ENCODE measurements at places on chromosomes 5 and 9. TPM values are rescaled to one million over a fixed set of nuclear protein-coding genes. Genes with fewer than 3 reads are reported as not detected.

SOX30 gene
- total RNA-seq = not detected

GFM2 gene
- total RNA-seq = 20.1 TPM

DNA sequence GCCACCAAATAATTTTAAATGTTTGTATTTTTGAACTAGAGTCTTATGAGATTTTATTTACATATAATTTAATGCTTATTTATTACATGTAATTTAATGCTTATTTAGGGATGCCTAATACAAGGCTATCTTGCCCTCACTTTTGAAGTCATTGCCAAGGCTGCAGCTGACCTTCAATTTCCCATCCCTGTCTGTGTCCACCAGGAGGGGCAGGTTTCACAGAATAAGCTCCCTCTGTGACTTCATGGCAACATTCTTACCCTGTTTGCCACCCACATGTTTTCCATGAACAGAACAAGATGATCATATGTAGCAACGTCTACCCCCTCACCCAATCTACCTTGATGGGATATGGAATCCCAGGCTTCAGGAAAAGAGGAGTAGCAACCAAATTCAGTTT is 27.0 kb downstream of the C5 start:
- H3K27me3 ChIP-seq = no peaks in the 10 kb centered on the region
- no peak overlapping the region for H3K27ac ChIP-seq
- H3K4me1 ChIP-seq = no peaks in the 10 kb centered on the region
- no peak overlapping the region for H3K4me3 ChIP-seq
- no peak for DNase-seq
- H3K36me3 ChIP-seq = no peaks in the 10 kb centered on the region

DNA sequence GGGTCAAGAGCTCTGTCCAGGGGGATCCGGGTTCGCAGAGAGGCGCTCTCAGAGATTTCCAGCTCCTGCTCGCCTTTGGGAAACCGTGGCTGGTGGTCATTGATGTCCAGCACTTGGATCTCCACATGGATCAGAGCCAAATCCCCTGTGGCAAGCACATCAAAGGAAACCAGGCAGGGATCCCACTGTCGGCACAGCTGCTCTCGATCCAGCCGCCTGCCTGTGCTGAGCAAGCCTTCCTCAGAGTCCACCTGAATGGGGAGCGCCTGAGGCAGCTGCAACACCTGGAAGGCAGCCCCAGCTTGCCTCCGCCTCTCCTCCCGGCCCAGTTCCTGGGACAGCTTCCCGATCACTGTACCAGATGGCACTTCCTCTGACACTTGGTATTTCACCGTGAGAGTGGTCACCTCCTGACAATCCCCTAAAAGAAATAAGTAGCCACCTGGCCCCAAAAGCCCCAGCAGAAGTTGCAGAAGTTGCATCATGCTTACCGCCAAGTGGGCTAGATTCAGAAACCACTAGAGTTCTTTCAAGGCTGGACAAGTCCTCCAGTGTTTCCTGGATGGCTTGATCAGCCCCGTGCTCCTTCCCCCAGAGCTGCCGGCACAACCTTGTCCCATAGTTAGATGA is 520 bp downstream of the PCDH12 start:
- H3K27ac ChIP-seq = no peak overlapping the region
- H3K27me3 ChIP-seq = no peaks in the 10 kb centered on the region
- H3K36me3 ChIP-seq = no peaks in the 10 kb centered on the region
- DNase-seq = no peak
- peaks cover 37% of the 10 kb centered on the region for H3K4me1 ChIP-seq
- no peak overlapping the region for H3K4me3 ChIP-seq

GRCh38 chr9:104923740-104924139 is 4.2 kb downstream of the ABCA1 start:
- no peak overlapping the region for H3K27ac ChIP-seq
- no peak overlapping the region for H3K4me3 ChIP-seq
- DNase-seq = no peak
- H3K4me1 ChIP-seq = peaks cover 21% of the 10 kb centered on the region
- peaks cover 12% of the 10 kb centered on the region for H3K27me3 ChIP-seq

Measured in CD4-positive, CD25-positive, alpha-beta regulatory T cell (primary cell).